ENCODE measurements at places on chromosomes 5 and 9.

DNA sequence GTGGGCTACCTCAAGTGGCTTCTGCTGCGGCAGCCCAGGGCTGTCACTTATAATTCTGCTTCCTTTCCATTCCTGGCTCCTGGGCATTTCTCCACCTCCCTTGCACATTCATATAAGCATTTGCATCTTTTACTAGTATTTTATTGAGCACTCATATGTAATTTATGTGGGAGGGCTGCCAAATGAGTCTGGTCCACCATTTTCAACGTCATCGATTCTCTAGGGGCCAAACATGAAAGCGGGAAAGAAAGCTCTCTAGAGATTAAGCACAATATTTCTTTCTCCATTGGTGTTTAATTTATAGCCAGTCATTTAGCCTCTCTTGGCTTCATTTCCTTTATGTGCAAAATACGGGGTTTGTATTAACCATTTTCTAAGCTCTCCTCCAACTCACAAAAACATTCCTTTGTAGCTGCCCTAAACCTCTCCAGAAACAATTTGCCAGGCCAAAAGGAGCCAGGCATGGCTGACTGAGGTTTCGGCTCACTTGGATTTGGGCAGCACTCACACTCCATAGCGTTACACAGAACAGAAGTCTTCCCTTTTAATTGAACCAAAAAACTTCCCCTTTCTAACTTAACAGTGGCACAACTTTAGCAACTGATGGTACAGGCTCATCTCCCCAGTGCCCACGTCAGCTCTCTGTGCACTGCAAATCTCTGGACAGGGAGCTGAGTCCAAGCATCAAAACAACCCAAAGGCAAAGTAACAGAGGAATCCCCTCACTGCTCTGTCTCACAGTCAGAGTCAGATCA lies 183.5 kb downstream of the ROR2 start:
- no peak for DNase-seq

DNA sequence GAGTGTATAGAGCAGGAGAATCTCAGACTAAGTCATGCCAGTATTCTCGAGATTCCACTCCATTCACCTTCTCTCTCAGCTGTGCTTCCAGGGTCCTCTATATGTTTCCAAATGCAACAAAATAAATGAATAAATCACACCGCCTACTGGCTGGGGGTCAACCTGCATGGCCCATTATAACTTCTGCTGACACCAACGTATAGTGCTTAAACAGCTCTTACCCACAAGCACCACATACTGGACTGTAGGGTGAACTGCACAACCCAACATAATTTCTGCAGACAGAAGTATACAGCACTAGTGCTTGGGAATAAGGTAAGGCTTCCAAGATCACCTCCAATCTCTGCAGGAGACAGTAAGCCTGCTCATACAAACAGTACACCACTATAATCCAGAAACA lies 33.1 kb upstream of the HTR4 start:
- DNase-seq, result no peak

DNA sequence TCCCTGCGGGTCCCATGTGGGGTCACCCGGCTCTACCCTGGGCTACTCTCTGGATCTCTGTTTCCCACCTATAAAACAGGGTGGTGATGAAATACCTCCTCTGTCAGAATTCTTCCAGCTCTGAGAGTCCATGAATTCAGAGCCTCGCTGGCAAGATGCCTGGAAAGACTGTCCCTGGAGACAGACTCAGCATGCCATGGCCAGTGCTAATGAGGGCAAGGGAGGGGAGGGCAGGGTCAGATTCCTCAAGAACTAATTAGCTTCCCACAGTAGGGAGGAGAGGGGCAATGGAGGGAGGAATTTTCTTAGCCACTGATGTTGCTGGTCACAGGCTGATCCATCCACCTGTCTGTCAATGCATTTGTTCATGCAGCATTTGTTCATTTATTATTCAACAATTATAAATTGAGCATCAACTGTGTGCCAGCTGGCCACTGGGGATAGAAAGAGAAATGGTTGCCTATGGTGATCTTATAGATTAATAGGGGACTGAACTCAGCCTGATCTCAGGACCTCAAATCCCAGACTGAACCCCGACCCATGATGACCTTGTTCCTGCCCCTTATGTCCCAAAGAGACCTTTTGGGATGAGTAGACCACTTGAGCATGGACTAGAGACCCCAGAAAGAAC lies 4.7 kb downstream of the SYNPO start:
- DNase-seq, result peak; percentile 81

DNA sequence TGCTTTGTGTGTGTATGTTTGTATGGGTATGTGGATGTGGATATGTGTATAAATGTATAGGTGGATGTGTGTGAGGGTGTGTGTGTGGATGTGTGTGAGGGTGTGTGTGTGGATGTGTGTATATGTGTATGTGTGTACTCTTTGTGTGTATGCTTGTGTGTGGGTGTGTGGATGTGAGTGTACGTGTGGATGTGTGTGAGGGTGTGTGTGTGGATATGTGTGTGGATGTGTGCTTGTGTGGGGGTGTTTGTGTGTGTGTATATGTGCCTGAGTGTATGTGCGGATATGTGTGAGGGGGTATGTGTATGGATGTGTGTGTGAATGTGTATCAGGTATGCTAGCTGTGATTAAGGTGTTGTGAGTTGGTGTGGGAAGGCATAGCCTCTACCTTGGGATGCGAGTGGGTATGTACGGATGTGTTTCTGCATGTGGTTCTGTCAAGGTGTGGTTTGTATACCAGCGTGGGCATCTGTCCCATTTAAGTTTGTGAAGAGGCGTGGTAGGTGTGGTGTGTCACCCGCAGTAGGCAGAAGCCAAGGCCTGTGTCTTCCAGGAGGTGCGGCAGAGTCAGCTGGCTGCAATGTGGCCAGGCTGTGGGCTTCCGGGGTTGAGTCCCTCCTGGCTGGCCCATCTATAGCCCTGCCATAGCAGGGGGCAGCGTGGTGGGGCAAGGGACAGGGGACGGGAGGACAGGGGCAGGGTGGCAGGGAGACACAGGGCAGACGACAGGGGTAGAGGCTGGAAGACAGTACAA lies 155.8 kb downstream of the DAB2IP start:
- no peak for DNase-seq

DNA sequence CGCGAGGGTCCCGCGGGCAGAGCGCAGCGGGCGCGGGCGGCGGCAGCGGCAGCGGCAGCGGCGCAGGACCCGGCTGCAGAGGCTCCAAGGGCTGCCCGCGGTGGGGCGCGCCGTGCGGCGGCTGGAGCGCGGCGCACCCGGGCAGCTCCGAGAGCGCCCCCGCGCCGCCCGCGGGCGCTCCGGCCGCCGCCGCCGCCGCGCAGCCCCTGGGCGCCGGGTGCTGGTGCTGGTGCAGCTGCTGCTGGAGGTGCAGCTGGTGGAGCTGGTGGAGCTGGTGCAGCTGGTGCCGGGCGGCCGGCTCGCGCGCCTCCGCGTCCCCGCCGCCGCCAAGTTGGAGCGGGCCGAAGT lies 644 bp downstream of the IER5L start:
- DNase-seq, result no peak

- peak; percentile 69 for DNase-seq
Measured at GRCh38 chr9:27528076-27528885, 1.3 kb downstream of the MOB3B start.

GRCh38 chr5:90174236-90174635 lies 235.3 kb downstream of the CETN3 start:
- no peak for DNase-seq

GRCh38 chr9:89089176-89089575 lies 89.4 kb downstream of the SHC3 start:
- DNase-seq, result no peak

GRCh38 chr5:32443541-32444430 lies 754 bp downstream of the ZFR start:
- DNase-seq, result peak; percentile 48

DNA sequence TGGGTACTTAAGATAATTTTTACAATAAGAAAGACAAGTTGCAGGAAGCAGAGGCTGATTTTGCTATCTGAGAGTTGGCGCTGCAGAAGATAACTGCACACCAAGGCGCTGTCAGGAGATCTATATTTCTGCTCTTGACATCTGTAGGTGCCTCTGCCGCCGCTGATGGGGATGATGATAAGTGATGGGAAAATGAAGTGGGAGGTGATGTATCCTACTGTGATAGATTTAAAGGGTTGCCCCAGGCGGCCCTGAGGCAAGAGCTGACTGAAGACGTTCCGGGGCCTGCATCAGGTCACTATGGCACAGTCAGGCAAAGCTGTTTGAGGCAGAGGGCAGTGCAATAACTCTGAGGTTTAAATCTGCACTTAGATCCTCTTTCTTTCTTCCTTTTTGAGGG lies 78.1 kb downstream of the SNCAIP start:
- no peak for DNase-seq

DNA sequence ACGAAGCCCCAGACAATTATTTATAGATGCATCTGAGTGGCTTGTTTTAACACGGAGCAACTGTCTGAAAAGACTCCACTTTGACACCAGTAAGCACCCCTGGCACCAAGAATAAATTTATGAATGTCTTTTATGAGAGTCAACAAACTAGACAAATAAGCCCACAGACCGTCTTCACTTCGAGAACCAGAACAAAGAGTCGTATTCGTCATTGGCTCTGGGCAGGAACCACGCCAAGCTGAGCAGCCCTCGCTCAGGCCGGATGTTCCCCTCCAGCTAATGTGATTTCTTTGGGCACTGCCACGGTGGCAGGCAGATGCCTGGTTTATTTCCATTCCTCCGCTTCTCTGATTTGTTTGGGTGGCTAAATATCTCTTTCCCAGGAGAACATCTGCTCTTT lies 91.9 kb upstream of the STC2 start:
- DNase-seq, result no peak

GRCh38 chr5:179862296-179862695 lies 3.7 kb upstream of the MRNIP start:
- DNase-seq, result no peak

GRCh38 chr9:27382975-27383374 lies 86.0 kb upstream of the EQTN start:
- DNase-seq, result no peak

GRCh38 chr5:135317286-135317685 lies 81.7 kb downstream of the MACROH2A1 start:
- no peak for DNase-seq

DNA sequence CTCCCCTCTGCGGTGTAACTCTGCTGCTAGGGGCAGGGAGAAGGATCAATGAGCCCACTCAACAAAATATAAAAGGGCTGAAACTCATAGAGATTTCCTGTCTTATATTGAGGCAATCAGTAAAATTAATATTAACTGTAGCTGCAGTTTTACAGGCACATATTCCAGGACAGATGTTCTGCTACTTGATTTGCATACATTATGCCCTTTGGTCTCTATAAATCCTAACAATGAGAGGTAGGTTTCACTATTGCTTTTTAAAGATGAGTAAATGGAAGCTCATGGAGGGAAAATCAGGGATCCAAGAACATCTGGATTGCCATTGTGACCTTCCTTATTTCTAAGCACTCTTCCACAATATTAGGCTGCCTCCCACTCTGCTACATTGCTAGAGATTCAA lies 23.5 kb upstream of the TRIM32 start:
- DNase-seq, result no peak

DNA sequence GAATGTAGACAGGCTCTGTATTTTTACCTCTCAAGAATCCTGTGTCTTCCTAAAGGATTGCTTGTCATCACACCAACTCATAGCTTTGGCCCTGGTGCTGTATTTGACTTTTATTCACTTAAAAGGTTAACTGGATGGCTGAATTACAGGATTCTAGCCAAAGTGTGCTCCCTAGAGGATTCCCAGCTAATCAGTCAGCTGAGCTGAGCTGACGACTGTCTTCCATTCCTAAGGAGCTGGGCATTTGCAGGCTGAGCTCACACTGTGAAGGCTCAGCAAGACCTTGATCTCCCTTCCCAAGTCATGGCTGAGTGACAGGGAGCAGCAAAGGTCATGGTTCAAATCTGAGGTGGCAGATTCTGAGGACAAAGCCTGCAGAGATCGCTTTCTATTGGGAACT lies 59.0 kb upstream of the PALM2AKAP2 start:
- DNase-seq, result no peak

DNA sequence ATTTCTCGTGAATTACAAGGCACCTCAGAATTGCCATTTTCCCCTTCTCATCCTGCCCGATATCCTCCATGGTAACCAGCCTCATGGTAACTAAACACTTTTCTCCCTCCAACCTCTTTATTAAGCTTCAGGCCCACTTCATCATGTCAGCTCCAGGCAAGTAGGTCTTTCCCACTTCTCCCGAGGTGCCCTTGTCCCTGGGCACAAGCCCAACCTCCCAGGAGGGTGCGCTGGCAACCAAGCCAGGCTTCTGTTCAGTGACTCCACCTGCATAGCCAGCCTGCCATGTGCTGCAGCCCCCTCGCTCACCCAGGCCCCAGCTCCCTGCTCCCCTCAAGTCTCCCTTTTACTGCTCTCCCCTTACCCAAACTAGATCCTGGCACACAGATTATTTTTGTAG lies 47.4 kb upstream of the AFAP1L1 start:
- peak; percentile 71 for DNase-seq

DNA sequence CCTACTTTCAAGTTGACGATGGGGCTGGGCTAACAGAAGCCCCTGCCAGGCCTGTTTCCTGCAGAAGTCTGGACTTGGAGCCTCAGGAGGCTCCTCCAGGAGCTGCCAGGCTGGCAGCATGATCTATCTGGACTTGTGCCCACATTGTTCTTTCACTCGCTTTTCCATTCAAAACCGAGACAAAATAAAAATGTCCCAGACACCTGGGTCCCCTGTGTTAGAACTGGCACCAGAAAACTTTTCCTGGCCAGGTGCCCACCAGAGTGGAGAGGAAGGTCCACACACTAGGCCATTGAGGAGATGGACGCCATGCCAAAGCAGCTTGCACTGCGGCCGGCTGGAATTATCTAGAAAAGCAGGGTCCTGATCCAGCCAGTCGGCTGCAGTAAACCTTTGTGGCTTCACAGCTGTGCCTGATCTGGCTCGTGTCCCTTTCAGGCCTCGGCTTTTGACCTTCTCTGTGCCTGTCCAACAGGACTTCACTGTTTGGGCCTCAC lies 78.2 kb downstream of the GCNT1 start:
- DNase-seq, result peak; percentile 34

DNA sequence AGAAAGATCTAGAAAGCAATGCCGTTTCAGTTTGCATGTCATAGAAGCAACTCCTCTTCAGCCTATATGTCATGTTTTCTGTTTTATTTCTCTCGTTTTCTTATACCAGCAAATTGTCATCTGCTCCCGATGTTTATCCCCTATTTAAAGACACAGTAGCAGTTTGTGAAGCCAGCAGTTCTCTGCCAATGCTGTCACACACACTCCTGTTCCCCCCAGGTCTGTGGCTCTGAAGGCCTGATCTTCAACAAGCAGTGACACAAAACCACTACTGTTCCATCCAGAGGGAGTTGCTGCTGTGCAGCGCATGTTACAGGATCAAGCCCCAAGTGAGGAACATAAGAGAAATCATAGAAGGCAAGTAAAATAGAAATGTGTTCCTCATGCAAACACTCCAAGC lies 364.1 kb upstream of the SLC30A5 start:
- no peak for DNase-seq

- DNase-seq, result no peak
Measured at GRCh38 chr5:14655146-14655741, 9.3 kb upstream of the OTULIN start.

DNA sequence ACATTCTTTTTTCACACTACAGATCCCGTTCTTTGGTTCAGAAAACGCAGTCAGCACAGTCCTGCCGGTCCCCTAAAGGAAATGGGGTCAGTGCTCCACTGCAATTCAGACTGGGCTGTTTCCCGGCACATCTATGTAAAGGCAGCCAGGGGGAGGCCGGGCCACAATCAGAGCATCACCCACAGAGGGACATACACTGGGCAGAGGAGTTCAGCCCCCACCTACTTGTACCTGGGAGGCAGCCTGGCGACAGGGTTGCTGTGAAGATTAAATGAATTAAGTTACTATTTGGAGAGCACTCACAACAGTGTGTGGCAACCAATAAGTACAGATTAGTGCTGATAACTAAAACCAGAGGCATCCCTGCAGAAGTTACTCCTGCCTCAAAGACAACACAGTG lies 4.5 kb downstream of the PTPN3 start:
- DNase-seq, result no peak

Data from heart right ventricle (tissue), 16 donors.